Amniotic stem cell (primary cell): ENCODE measurements at places on chromosomes 3 and 15.

- no peak for DNase-seq
These were observed 44.1 kb downstream of the C3orf20 start for GRCh38 chr3:14719006-14719405.

DNA sequence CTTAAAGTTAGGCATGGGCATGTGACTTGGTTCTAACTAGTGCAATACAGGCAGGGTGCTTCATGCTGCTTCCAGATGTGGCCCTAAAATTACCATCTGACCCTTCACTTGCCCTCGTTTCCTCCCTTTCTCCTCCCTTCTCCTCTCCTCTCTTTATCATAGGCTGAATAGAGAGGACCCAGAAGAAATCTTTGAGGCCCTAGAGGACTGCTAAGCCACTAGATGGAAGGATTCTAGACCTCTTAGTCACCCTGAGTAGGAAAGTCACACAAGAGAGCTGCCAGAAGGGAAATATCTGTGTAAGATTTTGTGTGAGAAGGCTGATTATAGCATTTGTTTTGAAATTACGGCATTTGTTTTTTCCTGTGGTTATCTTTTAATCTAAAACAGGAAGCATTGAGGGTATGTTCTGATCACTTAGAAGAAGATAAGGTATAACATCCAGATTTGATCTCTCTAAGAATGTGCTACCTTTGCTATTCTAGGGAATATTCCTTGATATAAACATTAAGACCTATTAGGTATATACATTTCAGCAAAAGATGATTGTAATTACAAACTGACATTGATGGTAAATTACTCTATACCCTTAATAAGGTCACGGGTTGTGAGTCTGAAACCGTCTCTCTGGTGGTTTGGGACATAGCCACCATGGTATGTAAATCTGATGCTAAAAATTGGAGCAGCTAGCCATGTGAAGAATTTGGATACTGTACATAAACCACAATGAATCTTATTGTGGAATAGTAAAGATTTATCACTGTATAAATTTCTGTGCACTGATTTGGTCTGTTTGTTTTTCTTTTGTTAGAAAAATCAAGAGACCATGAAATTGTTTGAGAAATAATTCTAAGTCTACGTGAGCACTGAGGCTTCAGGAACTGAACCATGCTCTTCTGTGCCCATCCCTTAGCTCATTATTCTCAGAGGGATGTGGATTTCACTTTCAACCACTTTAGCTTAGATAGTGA, 84.1 kb downstream of the TP63 start:
- peak; percentile 37 for DNase-seq

GRCh38 chr15:88830016-88830415, 26.8 kb downstream of the ACAN start:
- no peak for DNase-seq

GRCh38 chr15:92545996-92546395, 109.6 kb downstream of the FAM174B start:
- no peak for DNase-seq

GRCh38 chr3:44359146-44359751, 20.7 kb downstream of the TCAIM start:
- DNase-seq = no peak

- DNase-seq = no peak
These were observed 122.1 kb upstream of the PLAAT1 start for GRCh38 chr3:193118907-193119306.

DNA sequence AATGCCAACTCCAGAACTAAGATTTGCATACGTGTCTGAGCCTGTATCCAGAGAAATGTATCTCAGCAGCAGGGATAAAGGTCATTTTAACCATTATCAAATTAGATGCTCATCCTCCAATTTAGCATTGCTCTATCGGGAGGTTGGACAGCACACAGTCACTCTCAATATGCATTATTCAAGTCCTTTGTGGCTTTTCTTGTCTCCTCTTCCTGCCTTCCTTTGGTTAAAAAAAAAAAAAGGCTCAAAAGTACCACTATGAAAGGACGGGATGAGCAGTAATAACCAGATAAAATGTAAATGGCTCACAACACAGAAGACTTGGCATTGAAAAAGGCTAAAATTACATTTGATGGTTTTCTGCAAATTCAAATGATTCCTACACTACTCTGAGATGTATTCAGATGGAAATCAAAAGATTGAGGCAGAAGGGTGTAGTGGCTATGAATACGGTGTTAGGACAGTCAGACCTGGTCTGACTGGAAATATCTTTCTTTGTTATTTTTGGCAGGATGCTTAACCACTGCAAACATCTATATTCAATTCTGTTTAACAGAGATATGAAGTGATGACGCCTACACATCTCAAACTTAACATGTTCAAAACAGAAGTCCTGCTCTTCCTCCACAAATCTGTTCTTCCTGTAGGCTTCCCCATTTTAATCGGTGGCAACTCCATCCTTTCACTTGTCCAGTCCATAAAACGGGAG, 109.6 kb downstream of the ADAMTS9 start:
- no peak for DNase-seq

DNA sequence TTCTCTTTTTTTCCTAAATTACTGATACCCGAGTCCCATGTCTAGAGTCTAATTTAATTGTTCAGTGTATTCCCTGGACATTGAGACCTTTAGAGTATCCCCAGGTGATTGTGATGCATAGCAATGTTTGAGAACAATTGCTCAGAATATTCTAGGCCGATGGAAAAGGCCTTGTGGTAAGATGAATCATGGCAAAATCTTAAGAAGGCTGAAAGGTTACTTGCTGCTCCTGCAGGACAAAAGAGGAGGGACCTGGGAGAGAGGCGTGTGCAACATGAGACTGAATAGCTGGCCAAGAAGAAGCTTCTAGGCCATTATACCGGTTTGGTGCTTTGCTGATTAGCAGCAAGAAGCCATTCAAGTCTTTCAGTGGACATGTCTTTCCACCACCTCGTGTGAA, 256.6 kb downstream of the ROBO2 start:
- DNase-seq = no peak

DNA sequence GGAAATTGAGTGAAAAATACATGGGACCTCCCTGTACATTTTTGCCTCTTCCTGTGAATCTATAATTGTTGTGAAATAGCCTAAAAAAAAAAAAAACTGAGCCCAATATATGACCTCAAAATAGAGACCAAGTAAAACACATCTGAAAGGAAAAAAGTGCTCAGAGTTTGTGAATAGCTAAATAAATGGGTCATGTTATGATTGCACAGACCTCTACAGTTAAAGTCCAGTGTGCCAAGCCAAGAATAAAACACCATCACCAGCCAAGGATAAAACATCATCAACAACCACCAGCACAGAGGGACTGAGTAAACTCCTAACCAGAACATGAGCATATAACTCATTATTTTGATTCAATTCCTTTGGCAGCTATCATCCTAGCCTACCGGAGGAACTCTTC, 115.6 kb upstream of the AGTR1 start:
- no peak for DNase-seq

DNA sequence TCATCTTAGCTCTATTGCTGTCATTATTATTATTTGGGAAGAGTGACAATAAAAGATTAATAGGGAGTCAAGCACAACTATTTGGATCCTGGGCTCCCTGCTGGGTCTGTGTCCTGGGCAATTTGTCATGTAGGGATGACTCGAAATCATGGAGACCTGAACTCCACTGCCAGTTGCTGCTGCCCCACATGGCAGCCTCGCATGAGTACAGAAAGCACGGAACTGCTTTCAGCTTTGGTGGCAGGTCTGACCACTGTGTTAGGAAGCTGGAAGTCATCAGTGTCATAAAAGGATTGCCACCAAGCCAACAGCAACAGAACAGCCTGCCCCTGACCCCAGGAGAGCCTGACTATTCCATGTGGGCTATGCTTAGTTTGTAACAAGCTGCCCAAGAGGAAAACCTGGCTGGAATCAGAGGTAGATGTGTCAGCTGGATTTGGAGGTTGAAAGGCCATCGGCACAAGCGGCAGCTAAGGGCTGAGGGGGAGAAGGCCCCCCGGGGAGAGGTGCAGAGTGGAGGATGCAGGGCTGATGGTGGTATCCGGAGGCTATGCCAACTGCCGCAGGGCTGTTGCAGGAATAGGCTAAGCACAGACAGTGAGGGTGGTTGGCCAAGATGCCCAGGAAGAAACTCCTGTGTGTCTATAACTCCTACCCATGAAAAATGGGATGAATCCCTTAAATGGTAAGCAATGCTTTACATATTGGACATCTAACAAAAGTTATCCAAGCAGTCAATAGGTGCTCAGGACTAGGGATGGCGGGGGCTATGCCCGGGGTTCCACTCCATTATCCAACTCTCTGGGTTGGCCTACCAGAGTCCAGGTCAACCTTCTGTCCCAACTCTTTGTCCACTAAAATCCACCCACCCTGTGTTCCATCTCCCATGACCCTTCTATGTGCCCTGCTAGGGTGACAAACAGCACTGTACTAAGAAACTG, 291.6 kb downstream of the ADAMTS17 start:
- DNase-seq = no peak

DNA sequence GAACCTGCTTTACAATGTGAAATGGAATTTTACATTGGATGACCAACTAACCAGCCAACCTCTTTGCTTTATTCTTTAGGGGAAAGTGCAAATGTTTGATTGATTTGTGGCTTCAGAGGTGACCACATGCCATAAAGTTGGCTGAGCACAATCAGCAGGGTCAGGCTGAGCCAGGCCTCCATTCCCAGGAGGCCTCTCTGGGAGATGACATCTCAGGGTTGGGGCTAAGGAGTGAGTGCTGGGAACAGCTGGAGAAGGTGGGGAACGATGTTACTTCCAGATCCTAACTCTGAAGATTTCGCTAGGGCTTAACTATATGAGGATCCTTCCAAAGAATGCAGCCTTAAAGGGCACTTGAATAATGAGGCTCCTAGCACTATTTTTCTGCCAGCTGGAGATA, 131.7 kb downstream of the ATP10A start:
- no peak for DNase-seq

- no peak for DNase-seq
These were observed 187.3 kb downstream of the UBE2E2 start for GRCh38 chr3:23390446-23390845.

- DNase-seq = no peak
These were observed 209.5 kb downstream of the ZIC1 start for GRCh38 chr3:147618691-147619090.

- no peak for DNase-seq
These were observed 331.5 kb downstream of the PTPRG start for GRCh38 chr3:61892891-61893290.
